ENCODE measurements at places on chromosomes 16 and 17.

DNA sequence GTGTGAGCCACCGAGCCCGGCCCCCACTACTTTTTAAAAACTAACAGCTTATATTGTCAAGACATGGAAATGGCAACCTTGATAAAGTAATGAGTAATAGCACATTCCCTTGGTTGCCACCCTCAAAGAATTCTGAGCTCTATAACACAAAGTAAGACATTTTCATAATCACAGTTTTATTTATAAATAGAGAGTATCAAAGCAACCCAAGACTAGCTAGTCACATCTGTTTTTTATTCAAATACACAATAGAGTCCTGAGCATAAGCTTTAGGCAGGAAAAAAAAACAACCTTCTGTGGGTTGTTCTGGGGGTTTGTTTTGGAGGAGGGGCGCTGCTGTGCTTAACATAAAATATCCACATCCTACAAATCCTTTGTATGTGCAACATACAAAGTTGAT lies 68.7 kb downstream of the CEP95 start:
- DNase-seq, result no peak

- no peak for DNase-seq
Observed at GRCh38 chr16:50298075-50298460, 31.7 kb downstream of the ADCY7 start.

DNA sequence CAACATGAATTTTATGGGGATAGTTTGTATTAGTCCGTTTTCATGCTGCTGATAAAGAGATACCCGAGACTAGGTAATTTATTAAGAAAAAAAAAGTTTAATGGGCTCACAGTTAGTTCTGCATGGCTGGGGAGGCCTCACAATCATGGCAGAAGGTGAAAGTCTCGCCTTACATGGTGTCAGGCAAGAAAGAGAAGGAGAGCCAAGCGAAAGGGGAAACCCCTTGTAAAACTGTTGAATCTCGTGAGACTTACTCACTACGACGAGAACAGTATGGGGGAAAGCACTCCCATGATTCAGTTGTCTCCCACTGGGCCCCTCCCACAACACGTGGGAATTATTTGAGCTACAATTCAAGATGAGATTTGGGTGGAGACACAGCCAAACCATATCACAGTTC lies 181.5 kb downstream of the PRKCA start:
- no peak for DNase-seq

- no peak for DNase-seq
Observed at GRCh38 chr17:76122431-76123190, 18.4 kb downstream of the FOXJ1 start.

DNA sequence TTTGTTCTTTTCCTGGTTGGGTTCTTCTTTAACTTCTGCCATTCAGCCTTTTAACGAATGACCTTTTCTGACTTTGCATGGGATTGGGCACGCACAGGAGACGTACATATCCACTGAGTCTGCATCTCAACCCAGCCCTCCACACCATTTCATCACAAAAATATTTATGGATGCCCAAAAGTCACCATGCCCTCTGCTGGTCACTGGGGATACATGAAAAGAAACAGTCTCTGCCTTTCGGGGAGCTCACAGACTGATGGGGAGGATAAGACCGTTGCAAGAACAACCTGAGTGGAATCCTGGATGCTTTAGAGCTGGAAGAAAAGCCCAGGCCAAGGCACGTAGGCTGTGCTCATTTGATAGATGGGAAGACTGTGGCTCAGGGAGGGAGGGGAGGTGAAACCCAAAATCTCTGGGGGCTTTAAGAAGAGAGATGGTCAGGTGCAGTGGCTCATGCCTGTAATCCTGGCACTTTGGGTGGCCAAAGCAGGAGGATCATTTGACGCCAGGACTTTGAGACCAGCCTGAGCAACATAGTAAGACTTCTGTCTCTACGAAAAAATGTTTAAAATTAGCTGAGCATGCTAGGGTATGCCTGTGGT lies 7.9 kb upstream of the MT2A start:
- no peak for DNase-seq

DNA sequence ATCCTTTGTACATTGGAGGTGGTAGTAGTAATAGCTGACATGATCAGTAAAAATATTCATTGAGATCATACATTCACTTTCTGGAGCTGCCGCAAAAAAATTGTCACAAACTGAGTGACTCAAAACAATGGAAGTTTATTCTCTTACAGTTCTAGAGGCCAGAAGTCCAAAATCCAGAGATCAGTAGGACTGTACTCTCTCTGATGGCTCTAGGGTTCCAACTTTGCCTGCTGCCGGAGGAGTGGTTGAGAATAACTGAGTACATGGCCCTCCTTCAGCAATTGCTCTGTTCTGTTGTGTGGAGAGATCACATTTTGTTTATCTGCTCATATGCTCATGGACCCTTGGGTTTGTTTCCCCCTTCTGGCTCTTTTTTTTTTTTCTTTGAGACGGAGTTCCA lies 23.5 kb downstream of the ABAT start:
- no peak for DNase-seq

DNA sequence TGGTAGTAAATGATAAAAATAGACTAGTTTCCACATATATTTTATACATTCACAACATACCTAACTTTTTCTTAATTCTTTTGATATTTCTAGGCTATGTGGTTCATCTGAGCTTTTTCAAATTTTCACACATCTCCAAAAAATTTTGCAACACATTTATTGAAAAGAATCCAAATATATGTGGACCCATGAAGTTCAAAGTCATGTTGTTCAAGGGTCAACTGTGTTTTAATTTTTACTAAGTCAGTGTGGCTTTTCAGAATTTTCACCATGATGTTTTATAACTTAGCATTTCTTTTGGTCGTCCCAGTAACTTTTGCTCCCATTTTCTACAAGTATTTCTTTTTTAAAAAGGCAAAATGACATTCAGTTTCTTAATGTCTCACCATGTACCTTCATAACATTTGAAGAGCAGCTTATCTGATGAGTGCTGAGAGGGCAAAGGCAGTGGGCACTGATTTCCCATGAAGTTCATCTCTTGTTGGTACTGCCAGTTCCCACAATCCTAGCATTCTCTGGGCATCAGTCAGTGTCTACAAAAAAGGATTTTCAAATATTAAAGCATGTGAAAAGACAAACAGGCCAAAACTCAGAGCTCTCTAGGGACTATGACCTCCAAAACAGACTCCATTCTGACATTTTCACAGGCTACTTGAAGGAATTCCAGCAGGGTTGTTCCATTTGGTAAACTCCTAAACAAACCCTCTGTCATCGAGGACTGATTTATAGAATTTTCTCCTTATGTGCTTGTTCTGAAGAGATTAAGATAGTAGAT lies 80.3 kb downstream of the MRTFB start:
- no peak for DNase-seq

GRCh38 chr17:72603420-72604242 lies 482.8 kb downstream of the SOX9 start:
- DNase-seq, result no peak
